ENCODE measurements at places on chromosomes 7 and 10.

DNA sequence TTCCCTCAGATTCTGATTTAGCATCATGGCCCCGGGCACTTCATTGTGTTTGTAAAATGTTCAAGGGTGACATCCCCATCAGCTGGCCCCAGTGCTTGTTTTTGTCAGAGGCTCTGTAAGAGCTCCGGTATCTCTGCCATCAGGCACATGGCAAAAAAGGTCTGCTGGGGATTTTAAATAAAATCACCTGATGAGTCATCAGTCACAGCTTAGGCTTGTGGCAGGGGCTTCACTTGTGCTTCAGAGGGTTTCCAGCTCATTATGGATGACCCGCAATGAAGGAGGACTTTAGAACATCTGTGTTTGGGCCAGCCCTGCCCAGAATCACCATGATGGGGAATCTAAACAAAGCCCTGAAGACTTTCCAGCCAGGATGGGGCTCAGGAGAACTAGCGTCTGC lies 259.9 kb downstream of the ZEB1 start:
- DNase-seq = no peak

DNA sequence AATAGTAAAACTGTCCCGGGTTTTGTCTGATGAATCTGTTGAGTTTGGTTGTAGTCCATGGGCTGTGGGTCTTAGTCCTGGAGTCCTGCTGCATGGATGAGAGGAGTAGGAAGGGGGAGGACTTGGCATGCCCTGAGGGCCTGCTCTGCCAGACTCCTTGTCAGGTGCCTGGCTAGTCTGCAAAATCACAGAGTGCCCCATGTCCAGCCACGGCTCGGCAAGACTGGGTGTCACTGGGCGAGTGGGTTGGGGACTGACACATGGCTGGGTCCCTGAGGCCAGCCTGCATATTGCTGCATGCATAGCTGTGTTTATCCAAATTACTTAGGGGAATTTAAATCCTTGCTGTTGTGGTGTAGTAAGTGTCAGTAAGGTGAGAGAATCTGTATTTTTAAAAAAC lies 9.7 kb downstream of the MINDY4 start:
- no peak for DNase-seq

DNA sequence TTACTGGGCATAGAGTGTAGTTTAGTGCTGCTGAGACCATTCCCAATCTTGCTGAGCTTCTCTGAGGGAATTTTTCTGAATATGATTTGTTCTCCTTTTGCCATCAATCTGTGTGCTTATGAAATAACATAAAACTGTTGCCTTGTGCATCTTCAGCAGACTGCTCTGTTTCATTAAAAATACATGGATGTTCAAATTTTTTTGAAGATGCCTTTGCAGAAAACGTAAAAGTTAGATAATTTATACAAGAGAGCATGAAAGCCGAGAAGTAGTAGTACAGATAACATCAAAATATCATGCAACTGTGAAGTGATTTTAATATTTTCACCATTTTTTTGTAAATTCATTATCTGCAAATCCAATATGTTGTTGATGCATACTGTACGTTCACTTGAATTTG lies 174.7 kb upstream of the CSTF2T start:
- DNase-seq = no peak

DNA sequence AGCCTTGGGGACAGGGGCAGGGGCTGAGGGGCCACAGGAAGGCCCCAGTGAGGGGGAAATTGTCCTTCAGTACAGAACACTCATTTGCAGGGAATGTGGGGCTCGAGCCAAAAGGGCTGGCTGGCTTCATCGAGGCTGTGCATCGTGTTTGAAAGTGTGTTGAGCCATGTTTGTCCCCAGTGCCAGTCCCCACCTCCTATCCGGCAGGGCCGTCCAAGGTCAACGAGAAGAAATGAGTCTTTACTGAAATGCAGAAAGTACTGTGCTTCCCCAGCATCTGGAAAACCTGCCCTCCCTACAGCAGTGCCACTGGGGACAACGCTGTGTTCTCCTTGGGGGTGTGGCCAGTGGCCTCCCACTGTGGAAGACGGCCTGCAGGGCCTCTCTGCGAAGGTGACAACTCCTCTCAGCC lies 214.1 kb downstream of the KLF6 start:
- DNase-seq = no peak

- DNase-seq = no peak
Measured at GRCh38 chr7:158488181-158488971, 99.2 kb downstream of the PTPRN2 start.

DNA sequence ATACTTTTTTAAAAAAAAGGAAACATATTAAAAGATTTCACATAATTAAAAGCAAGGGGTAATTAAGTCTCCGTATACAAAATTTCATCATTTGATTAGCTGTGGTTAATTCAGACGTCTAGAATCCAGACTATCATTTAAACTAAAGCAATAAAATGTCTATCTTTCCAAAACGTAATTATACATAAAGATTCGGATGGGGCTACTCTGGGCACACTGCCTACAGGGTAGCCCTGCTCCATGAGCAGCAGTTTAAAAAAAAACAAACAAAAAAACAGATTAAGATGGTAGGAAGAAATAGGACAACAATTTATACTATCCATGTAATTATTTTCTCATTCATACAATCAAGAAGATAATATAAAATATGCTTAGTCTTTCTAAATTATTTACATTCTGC lies 96.0 kb downstream of the NRBF2 start:
- DNase-seq = no peak

GRCh38 chr10:13716081-13717071 lies 129.6 kb downstream of the PRPF18 start:
- DNase-seq = no peak

DNA sequence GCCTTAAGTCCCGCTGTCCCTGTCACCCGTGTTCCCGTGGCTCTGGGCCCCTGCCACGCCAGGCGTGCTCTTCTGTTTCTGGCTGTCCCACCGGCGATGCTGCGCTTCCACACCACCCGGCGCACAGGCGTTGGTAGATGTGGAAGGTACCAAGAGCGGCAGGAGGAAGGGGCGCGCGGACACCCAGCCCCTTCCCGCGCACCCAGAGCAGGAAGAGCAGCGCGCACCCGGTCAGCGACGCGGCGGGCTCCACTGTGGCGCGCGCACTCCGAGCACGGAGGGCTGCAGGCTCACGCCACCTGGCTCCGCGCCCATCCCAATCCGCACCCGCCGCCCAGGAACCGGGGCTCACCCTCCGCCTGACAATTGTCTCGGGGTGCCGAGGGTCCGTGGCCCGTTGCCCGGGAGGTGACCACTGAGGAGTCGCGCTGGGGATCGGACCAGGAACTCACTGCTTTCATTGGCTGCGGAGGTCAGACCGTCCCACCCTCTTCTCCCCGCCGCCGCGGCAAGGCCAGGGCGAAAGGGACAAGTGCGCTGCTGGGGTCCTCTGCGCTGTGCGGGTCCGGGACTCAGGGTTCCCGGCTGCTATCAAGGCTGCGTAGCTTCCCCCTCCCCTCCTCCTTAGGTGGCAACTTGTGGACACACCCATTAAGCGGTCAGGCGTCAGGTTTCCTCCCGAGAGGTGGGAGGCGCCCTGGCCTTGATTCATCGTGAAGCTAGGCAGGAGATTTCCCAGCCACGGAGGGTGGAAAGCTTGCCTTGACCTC lies 121.6 kb upstream of the ZNF92 start:
- DNase-seq = peak; percentile 30

- DNase-seq = no peak
Measured at GRCh38 chr10:117997673-117998072, 49.1 kb downstream of the RAB11FIP2 start.

DNA sequence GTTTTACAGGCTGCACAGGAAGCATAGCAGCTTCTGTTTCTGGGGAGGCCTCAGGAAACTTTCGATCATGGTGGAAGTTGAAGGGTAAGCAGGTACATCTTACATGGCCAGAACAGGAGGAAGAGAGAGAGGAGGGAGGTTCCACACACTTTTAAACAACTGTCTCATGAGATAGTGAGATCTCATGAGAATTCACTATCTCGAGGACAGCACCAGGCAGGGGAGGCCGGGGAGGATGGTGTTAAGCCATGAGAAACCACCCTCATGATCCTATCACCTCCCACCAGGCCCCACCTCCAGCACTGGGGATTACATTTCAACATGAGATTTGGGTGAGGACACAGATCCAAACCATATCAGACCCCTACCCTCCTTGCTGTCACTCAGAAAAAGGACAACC lies 23.7 kb downstream of the ZNF503 start:
- DNase-seq = no peak

- DNase-seq = no peak
Measured at GRCh38 chr7:132915647-132916046, 166.2 kb downstream of the CHCHD3 start.

DNA sequence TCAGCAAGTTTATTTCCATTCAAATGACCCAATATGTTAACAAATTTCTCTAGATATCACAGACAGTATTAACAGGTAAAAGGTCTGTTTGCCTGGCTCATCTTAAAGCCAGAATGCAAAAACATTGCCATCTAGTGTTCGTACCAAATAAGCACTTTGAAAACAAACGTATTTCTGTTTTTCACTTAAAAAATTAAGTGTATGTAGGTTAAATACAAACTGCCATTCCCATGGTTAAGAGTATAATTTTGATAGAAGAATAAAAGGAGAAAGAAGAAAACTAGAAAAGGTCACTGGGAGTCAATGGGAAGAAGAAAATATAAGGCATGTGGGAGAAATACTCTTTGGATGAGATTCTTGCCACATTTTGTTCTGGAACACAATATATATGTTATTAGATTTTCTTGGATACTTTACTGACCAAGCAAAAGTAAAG lies 51.0 kb downstream of the ORC5 start:
- DNase-seq = peak; percentile 10

- DNase-seq = no peak
Measured at GRCh38 chr7:92052684-92053083, 81.6 kb downstream of the CYP51A1 start.

GRCh38 chr7:136116186-136116585 lies 139.0 kb upstream of the MTPN start:
- no peak for DNase-seq

DNA sequence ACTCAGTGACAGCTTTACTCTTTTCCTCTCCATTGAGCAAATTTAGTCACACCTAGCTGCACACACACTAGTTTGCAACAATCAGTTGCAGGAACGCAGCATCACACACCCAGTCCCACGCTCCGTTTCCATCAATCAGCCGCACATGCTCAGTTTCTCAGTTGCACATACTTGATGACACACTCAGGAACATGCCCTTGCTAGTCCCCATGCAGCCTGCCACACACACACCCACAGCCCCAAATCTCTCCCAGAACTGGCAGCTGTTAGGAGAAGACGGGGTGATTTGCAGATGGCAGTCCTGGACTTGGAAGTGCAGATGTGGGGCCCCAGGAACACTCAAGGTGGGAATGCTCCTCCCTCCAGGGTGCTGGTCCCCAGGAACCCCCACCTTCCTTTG lies 7.7 kb downstream of the LBX1 start:
- no peak for DNase-seq

GRCh38 chr10:24120646-24121045 lies 88.3 kb upstream of the KIAA1217 start:
- DNase-seq = peak; percentile 40

DNA sequence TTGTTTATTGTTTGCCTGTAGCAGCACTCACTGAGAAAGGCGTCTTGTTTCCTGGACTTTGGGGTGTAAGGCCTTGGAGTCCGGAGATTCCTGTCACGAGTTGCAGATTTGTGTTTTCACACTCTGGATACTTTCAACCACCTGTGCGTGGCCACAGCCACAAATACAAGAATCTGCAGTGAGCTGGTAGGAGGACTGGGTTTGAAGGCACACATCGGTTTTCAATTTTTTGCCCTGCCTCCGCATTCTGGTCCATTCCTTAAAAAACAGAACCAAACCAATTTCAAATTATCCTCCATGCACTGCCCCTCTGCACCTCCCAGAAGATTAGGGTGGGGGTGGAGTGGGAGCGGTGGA lies 619 bp downstream of the EXOC4 start:
- peak; percentile 14 for DNase-seq

DNA sequence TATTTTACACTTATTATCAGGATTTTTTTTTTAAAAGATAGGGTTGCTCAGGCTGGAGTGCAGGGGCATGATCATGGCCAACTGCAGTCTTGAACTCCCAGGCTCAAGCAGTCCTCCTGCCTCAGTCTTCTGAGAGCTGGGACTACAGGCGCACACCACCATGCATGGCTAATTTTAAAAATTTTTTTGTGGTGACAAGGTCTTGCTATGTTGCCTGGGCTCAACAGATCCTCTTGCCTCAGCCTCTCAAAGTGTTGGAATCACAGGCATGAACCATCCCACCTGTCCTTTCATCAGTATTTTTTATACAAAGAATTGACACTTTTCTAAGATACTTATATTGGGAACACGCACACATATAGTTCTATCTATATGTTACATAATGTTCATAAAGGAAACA lies 99.3 kb downstream of the PIP4K2A start:
- DNase-seq = no peak

GRCh38 chr7:2904202-2904601 lies 60.1 kb upstream of the GNA12 start:
- DNase-seq = no peak

- DNase-seq = no peak
Measured at GRCh38 chr10:118958984-118959925, 70.3 kb upstream of the NANOS1 start.
